Cerebellar nuclear complex (tissue), 1 donor: ENCODE measurements at places on chromosomes 2 and 18.

DNA sequence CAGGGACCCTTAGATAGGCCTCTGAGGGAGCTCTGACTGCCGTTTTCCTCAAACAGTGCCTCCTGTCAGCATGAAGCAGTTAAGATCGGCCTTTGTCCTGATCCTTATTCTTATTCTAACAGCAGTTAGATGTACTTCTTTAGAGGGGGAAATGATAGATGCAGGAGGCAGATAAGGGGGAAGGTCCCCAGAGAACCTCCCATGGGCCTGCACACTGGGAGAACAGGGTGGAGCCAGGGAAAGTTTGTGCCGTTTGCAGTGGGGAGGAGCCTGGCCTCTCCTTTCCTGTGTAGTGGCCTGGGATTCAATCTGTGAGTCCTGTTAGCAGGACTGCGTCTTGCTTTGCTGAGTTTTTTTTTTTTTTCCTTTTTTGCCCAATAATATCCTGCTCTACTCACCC is 7.9 kb upstream of the INPP4A start:
- no peak for DNase-seq

GRCh38 chr18:39834636-39835035 is 2120.4 kb upstream of the PIK3C3 start:
- no peak for DNase-seq

DNA sequence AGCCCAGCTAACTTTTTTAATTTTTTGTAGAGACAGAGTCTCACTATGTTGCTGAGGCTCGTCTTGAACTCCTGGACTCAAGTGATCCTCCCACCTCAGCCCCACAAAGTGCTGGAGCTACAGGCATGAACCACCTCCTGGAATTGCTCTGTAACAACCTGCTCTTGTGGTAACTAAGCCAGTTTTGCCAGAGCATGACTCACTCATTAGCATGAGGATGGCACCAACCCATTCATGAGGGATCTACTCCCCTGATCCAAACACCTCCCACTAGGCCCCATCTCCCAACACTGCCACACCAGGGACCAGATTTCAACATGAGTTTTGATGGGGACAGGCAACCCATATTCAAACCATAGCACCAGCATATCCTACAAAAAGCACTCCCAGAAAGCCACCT is 348.9 kb upstream of the RAB12 start:
- DNase-seq: no peak

DNA sequence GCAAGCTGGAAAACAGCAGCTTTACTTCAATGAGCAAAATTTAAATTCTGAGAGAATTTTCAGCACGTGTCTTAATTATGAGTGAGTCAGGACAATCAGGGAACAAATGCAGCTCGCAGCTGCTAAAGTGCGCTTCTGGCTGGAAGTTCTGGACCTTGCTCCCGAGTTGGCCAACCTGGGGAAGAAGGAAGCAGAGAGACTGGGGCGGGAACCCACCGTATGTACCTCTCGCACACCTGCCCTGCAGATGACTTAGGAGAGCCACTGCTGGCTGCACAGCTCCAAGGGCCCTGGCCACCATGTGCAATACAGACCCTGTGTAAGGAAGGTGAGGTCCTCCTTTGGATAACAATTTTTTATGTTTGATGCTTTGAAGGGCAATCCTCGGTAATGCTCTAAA is 42.4 kb downstream of the REEP1 start:
- no peak for DNase-seq

GRCh38 chr18:76589866-76590265 is 94.8 kb upstream of the ZNF516 start:
- no peak for DNase-seq

- DNase-seq: no peak
These were observed 80.2 kb downstream of the NDUFA10 start for GRCh38 chr2:239944694-239945551.

- DNase-seq: no peak
These were observed 10.2 kb upstream of the GPC1 start for GRCh38 chr2:240425236-240425615.

- DNase-seq: no peak
These were observed 14.0 kb downstream of the RAMP1 start for GRCh38 chr2:237873421-237873831.

GRCh38 chr18:50395093-50395492 is 20.2 kb downstream of the SKA1 start:
- no peak for DNase-seq

DNA sequence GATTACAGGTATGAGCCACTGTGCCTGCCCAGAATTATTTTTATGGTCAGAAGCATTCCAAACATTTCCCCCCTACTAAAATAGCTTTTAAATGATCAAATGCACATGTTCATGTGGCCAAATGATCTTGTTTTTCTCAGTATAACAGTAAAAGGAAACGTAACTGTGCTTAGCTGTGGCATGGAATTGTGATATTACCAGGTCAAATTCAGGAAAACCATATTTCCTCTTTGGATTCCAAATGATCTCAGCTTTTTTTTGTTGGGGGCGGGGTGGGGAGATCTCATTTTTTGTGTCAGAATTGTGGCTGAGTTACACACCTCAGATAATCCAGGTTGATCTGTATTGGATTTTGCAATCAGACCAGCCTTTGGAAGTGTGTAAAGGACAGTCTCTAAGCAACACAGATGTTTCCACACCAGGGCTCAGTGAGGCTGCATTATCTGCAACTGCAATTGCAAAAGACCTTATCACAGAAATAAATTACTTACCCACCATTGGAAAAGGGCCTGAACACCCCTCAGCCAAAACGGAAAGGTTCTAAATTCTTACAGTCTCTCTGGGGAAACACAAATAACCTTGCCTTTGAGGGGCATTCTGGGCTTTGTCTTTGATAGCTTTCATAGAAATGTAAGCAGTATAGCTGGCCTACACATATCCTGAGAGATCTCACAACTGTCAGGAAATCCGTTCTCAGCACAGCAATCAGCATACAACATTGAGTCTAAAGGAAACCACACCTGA is 8.4 kb downstream of the CASP10 start:
- no peak for DNase-seq
